ENCODE measurements at places on chromosomes 2 and 18. TPM values are rescaled to one million over a fixed set of nuclear protein-coding genes. Genes with fewer than 3 reads are reported as not detected.

DSC2 gene
- total RNA-seq, result not detected

DNA sequence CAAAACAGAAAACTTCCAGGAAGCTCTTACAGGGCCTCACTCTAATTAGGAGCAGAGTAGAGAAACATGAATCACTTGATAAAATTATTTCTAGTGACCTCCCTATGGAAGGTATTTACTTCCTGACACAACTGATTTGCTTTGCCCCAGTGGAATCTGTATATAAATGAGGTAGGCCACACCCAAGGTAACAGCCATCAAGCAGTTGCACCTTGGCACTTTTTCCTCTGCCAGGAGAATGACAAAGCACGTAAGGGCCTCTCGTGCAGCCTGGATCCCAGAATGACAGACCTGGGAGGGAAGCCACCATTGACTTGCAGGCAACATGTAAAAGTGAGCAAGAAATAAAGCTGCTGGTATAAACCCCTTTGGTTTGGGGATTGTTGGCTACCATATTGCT, 620.0 kb upstream of the SLC39A10 start:
- no peaks in the 10 kb centered on the region for H3K27me3 ChIP-seq
- DNase-seq, result no peak
- no peaks in the 10 kb centered on the region for H3K36me3 ChIP-seq
- no peak overlapping the region for H3K4me3 ChIP-seq
- H3K4me1 ChIP-seq, result no peaks in the 10 kb centered on the region

DNA sequence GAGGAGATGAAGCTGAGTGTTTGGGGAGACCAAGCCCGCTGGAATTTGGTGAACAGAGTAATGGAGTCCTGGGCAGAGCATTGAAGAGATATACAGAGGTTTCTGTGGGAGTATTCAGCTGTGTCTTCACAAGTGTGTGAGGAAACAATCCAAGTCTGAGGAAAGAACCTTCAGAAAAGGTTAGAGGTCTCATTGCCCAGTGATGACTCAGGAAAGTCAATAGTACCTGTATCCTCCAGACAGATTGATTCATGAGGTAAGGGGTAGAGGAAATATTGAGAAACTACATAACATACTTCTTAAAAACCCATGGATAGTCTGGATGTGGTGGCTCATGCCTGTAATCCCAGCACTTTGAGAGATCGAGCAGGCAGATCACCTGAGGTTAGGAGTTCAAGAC, 392.3 kb downstream of the GALNT13 start:
- no peak overlapping the region for H3K4me3 ChIP-seq
- H3K36me3 ChIP-seq, result no peaks in the 10 kb centered on the region
- no peak for DNase-seq
- H3K4me1 ChIP-seq, result no peaks in the 10 kb centered on the region

DNA sequence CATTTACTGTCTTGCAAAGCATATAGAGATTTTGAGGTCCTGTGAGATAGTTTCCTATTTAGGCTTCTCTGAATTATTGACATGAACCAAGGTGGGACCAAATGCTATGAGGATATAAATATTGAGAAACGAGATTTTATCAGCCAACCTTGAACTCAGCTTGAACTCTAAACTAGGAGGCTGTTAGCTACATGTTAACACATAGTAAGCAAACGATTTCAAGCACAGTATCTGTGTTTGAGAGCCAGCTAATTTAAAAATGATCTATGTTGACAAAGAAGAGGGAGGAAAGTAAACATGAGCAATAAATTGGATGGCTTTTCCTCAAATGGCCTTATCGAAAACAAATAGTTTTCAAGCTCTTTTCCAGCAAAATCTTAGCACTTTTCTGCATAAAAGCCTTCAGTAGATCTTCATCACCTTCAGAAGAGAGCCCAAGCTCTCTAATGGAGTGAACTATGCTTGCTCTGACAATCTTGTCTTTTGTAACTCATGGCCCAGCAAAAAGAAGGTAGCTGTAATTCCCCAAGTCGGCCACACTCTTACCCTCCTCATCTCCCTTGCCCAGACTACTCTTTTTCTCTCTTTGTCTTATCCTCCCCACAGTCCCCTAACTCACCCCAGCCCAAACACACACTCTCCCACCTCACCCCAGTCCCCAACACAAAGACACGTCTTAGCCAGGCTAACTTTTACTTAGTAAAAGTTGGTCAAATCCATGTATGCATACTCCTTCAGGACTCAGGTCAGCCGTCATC, 14.7 kb downstream of the CD28 start:
- peaks cover 51% of the 10 kb centered on the region for H3K36me3 ChIP-seq
- H3K4me1 ChIP-seq, result peaks cover 81% of the 10 kb centered on the region

DNA sequence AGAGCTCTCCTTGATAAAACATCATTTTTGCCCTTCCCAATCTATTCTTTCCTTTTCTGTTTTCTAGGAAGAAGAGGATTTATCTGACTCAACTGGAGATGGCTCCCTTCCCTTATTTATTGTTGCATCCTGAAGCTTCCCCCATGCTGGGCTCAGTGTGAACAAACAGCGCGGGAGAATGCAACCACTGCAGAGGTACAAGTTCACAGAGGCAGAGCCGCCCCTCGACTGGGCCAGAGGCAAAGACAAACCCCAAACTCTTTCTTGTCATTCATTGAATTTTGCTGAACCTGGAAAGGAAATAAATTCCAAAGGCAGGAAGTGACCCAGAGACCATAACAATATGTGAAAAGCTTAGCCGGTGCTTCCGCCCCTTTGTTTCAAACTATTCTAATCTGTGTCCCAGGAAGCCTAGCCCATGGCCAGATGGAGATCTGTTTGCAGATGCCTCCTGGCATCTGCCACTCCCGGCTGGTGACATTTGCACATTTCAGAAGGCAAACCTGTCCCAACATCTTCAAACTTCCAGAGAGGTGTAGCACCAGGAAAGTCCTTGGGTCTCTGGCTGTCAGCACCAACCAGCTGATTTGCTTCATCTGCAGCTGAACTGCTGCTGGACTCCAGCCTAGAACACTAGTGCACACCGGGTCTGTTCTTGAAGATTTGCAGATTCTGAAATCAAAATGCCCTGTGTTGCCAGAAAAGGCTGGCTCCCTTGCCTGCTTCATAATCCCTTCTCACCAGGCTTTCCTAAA, 79.4 kb upstream of the MAP4K3 start:
- H3K4me3 ChIP-seq, result no peak overlapping the region
- no peak overlapping the region for H3K27ac ChIP-seq
- no peaks in the 10 kb centered on the region for H3K36me3 ChIP-seq
- DNase-seq, result no peak
- peaks cover 22% of the 10 kb centered on the region for H3K4me1 ChIP-seq

GRCh38 chr2:196849895-196850294, 40.7 kb upstream of the C2orf66 start:
- no peak overlapping the region for H3K27ac ChIP-seq
- no peak overlapping the region for H3K4me3 ChIP-seq
- DNase-seq, result no peak
- peaks cover 19% of the 10 kb centered on the region for H3K4me1 ChIP-seq
- H3K36me3 ChIP-seq, result peaks cover 42% of the 10 kb centered on the region
